ENCODE measurements at places on chromosomes 2 and 18. TPM values are rescaled to one million over a fixed set of nuclear protein-coding genes. Genes with fewer than 3 reads are reported as not detected.

DNA sequence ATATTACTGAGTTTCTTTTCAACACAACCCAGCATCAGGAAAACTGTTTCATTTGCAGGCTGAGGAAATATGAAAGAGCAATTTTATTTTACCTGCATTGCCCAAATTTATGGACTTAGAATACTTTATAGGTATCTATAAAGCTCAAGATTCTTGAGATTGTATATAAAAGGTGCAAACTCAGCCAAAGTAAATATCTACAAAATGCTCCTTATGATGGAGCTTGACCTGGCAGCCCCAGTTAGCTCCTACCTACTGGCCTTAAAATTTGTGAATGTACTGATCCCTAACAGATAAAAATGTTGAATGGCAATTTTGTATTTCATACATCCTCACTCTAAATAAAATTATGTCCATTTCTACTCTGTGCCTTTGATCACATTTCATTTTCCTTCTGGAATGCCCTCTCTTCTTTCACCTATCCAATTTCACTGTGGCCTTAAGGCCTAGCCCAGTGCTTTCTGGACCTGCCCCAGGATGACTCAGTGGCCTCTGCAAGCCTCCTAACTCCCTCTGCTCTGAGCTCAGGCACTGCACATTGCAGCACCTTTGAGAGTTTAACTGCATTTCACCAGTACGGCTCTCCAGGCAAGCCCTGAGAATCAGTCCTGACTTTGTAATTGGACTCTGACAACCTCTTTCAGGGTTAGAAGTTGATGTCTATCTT, 125.9 kb downstream of the ANTXR1 start:
- DNase-seq, result no peak

DNA sequence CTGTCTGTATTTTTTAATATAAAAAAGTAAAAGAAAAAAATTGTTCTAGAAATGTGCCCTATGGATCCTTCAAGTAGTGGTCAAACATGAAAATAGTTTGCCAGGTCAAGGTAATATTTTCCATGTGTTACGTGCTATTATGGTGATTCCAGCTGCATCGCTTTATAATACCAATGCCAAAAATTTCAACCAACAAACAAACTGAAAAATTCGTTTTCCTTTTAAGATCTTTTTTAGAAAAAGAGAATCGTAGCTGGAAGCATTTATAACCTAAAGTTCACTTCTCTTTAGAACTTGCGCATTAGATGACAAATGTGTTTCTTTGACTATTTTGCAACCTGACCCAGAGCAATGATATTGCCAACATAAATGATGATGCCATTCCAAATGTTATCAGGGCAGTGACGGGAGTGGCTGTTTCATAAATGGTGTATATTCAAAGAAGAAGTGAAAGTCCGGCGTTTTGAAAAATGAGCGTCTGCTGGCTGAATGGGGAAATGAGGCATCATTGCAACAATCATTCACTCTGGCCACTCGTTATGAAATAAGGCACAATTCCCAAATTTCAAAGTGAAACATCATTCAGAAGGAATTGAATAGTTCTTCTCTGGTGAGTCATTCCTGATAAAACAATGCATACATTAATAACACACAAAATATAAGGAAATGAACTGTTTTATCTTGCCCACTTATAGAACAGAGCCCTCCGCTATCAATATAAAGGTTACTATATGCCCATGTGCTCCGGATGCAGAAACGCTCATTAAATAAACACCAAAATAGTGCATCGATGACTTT, 297.4 kb downstream of the TGIF1 start:
- DNase-seq, result no peak

GRCh38 chr2:152336119-152336853, 1.3 kb downstream of the FMNL2 start:
- peak; percentile 45 for DNase-seq

- DNase-seq, result no peak
These were observed 175.8 kb upstream of the NETO1 start for GRCh38 chr18:73043611-73044010.

GRCh38 chr2:36266536-36267121, 88.9 kb upstream of the CRIM1 start:
- no peak for DNase-seq

- no peak for DNase-seq
These were observed 61.5 kb downstream of the TNS1 start for GRCh38 chr2:217941339-217941738.

GRCh38 chr2:55163941-55164390, 68.1 kb downstream of the CLHC1 start:
- no peak for DNase-seq

GRCh38 chr2:70005752-70006446, 44.5 kb upstream of the ASPRV1 start:
- DNase-seq, result no peak

- no peak for DNase-seq
These were observed 804.3 kb downstream of the KCNJ3 start for GRCh38 chr2:155502766-155503165.

- no peak for DNase-seq
These were observed 32.4 kb upstream of the SLC35F6 start for GRCh38 chr2:26731714-26732113.

Gene ILKAP
- total RNA-seq, result 102 TPM

- DNase-seq, result no peak
These were observed 334.3 kb downstream of the DYSF start for GRCh38 chr2:71787476-71788185.

DNA sequence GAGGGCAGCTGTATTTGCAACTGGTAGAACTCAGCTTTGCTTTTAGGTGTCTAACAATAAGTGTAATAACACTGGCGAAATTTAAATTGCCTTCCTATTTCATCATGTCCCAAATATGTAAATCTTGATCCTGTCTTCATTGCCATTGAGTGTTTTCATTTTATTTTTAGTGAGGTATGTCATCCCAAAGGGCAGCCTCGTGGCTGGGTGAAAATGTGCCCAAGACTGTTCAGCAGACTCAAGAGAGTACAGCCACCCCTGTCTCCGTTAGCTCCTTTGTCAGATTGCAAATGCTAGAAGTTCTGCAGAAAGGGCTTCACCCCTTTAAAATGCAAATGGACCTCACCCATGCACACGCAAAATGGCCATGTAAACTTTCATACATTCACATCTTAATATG, 278.8 kb downstream of the RND3 start:
- DNase-seq, result no peak

DNA sequence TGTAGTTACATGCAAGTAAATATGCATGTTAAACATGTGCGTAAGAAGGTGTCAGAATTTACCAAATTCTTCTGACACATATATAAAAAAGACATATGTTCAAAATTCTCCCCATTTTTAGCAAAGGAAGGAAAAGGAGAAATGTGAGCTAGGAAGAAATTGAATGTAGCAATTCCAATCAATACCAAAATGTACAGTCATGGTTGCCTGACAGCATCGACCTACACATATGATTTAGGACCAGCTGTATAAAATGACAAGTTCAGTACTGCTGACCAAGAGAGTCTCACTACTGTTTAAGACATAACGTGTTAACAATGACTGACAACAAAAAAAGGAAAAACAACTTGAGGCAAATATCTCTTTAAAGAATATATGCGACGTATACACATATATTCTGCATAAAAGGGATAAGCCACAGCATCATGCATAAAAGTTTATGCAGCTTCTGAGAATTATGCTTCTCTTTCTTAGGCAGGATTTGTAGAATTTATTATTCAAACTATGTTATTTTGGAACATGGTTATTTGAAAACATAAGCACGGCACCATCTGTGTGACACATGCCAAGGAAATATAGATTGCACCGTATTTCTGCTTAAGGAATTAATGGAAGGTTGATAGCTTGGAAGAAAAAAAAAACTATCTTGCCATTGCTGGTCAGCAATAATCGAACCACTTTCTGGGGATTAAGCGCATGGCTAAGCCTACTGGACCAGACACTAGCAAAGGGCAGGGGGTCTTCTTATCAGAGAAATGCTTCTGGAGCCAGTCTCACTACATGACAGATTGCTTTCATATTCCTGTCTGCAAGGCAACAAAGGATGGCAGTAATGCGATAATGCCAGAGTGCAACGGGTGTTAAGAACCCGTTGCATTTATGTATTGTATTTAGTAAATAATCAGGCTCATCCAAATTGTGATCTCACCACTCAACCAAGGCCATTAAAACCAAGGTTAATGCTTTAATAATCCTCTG, 154.0 kb downstream of the WDPCP start:
- DNase-seq, result no peak

DNA sequence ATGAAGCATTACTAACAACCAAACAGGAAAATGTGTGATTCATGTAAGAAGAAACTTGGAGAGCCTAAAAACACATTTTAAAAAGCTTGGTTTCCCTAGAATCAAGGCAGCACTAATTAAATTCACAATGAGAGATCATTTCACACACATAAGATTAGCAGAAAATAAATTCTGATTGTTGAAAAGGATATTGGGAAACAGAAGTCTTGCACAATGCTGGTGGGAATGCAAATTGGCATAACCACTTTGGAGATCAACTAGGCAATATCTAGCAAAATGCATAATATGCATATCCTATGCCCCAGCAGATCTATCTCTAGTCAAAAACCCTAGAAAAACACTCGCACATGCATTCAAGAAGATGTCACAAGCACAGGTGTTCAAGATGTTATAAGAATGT, 75.3 kb upstream of the SIX3 start:
- DNase-seq, result no peak

Gene ARHGAP28
- total RNA-seq, result not detected

GRCh38 chr18:23270986-23271680, 135.8 kb downstream of the CABLES1 start:
- peak; percentile 41 for DNase-seq

GRCh38 chr18:59478591-59478990, 119.5 kb upstream of the LMAN1 start:
- DNase-seq, result no peak

DNA sequence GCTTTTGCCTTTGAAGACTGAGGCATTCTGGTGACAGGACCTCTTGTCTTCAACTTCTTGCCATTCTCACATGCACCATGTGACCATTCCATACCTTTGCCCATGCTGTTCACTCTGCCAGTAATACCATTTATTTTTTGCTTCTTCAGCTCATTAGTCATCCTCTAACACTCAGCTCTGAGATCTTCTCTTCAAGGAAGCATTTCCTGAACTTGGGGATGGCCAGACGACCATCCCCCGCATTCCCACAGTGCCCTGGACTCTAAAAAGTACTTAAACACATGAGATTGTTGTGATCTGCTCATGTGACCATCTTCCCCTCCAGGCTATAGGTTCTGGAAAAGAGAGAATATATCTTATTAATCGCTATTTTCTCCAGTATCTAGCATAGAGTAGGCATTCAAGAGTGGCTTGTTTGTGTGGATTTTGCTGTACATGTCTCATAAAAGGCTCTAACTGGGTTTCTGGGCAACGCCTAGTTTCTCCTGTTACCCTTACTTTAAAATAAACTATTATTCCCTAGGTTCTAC, 33.9 kb downstream of the PAX3 start:
- DNase-seq, result no peak

Gene SLC39A6
- 18.2 TPM for total RNA-seq

DNA sequence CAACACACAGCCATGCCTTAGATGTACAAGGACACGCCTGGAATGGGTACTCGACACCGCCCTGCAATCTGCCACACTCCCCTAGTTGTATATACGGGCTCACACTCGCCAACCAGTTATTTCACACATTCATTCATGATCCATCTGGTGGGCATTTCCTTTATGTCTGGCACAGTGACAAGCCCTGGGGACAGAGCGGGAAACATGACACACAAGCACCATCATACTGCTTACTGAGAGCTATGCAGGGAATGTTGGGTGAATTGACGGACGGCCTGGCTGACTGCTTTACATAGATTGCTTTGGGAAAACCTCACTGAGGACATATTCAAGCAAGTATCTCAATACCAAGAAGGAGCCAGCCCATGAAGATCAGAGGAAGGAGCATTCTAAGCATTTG, 448.0 kb upstream of the SPRED2 start:
- DNase-seq, result no peak

DNA sequence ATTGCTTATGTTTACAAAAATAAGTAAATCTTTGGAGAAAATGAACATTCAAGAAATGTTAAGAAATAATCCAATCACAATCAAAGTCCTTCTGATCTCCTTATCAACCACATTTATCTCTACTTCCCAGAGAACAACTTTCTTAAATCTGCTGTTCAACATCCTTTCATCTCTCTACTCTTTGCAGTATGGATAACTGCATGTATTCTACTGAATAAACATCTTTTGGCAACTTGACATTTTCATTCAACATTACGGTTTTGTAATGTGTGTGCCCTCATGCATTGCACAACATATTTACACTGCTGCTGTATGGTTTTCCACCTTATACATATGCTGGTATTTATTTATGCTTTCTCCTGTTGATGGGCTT, 9.2 kb downstream of the CMPK2 start:
- DNase-seq, result no peak

DNA sequence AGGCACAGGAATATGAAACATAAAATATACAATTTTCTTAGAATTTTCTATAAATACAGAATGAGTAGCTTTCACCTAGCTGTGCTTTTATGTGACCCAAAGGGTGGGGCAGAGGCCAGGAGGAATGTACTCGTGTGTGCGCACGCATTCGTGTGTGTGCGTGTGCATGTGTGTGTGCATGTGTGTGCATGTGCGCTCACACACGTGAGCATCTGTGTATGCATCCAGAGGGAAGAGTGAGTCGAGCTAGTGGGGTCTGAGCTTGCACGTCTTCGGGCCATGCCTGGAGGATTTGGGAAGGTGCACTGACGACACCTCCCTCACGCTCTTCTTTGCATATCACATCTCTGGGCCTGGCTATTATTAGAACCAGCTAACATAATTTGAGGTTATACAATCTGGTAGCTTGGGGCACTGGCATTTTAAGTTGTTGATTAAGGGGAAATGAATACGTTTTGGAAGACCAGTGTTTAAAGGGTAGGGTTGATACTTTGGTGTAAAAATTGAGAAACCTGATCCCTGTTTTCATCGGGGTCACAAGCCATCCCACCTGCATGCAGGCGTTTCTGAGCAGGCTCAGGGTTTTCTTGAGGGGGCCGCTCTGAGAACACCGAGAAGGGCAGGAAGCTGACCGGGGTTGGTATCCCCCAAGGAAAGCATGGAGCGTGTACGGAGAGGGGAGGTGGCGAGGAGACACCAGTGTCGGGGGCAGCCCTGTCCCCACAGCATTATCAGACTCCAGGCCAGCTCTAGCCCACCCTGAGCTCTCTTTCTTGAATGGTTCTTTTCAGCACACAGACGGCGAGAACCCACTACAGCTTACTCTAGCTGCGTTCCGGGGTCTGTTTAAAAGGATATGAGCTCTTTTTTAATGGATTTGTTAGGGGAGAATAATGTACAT, 85.3 kb downstream of the LRRFIP1 start:
- DNase-seq, result no peak

- no peak for DNase-seq
These were observed 168.7 kb upstream of the AGAP1 start for GRCh38 chr2:235325151-235325550.

Gene CD8B2
- not detected for total RNA-seq

Gene CD8B
- 0.46 TPM for total RNA-seq

- peak; percentile 73 for DNase-seq
These were observed 795 bp upstream of the SETBP1 start for GRCh38 chr18:44679914-44680272.

Gene ZFP36L2
- total RNA-seq, result 455 TPM

Data from B cell (primary cell).